H4 (cell line): ENCODE measurements at places on chromosomes 1 and 21.
A peak's percentile ranks its signal among the peaks of the same experiment; 100 is the strongest.

GRCh38 chr1:70043804-70044203 is 161.6 kb downstream of the LRRC40 start:
- peak; percentile 46 for DNase-seq

DNA sequence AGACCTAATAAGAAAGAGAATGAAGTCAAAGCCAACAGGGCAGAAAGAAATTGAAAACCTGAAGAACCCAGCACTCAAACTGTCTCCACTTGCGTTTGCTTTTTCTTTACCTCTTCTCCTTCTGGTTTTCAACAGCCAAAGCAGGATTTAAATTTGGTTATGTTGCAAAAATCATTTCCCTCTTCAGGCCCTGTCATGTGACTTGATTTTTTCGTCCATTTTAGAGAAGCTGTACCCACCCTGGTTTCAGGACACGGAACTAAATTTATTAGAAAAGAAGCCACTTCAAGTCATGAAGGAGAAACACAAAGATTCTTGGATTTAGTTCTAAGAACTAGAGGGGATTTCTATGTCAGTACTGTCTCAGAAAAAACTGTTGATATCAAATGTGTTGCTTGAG is 1.0 kb upstream of the SYNJ1 start:
- no peak for DNase-seq

GRCh38 chr1:34265396-34265795 is 88.7 kb downstream of the C1orf94 start:
- no peak for DNase-seq

DNA sequence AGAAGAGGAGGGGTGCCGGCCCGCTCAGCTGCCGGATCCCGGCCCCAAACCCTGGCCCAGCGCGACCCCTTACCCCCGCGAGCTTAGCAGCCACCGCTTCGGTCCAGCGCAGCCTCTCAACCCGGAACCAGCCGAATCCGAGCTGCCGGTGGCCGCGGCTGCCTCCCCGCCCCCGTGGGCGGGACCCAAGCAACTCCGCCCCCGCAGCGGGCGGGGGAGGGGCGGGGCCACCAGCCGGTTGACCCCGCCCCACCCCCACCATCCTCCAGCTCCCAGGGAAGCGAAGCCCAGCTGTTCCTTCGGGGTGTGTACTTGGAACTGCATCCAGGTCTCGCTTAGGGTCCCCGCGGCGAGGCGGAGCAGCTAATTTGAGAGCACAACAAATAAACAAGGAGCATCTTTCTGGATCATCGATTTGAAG is at the start of gene TRIM62:
TRIM62 (minus strand) TSS at position 123 of the 421 bp plus-strand sequence. CDS start 611 bp downstream, outside the sequence.
- peak; percentile 56 for DNase-seq

DNA sequence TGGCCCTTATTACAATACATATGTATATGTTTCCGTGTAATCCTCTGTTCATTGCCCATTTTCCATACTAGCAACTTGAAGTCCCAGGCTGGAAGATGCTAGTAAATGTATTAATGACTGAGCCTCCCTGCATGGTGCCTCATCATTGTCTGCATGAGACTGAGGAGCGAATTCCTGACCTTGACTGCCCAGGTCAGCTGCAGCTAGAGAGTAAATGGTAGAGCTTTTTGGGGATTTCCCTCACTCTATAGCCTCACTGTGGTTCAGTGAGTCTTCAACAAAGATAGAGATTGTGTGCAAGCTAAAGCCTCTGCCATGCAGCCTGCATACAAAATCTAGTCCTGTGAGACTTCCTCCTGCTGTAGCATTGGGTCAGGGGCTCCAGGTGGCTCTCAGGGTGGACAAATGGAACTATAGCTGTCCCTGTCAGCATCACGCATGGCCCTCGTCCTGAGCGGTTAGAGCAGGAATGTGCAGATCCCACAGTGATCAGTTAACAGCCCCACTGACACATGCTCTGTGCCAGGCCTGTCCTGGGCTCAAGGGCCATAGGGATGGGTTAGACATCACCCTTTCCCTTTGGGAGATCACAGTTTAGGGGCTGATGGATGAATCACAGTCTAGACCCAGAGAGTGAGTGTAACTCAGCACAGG is 741.7 kb downstream of the MATN1 start:
- DNase-seq, result no peak

- no peak for DNase-seq
Observed at GRCh38 chr1:7579016-7579415, 192.1 kb upstream of the VAMP3 start.

DNA sequence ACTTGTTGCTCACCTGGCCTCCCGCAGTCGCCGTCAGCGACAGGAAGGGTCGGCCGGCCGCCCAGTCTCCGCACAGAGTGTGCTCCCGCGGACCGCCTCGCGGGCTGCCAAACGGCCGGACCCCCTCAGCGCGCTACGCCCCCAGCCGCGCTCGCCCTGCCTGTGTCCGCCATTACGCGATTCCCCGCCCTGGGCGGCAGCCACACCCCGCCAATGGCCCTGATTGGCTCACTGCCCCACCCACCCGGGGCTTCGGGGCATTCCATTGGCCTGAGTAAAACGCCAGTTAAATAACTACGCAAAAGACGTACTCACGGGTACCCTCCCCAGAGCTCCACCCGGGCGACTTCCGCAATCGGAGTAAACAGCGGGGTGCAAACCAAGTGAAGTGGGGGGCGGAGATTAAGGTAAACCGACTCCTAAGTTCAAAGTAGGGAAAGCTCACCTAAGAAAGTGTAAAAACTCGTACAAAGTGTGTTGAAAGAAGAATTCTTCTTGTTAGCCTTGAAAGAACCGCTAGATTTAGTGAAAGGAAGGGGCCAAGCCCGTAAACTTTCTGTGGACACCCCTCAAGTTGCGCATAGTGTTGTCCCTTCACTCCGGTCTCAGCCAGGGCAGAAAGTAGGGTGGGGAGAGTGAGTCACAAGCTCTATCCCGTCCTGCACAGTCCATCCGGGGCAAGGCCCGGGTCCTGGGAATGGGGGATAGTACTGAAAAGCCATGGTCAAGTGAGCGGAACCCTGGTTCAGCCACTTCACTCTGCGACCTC is at the start of gene WASF2:
WASF2 (minus strand) TSS at position 195 of the 769 bp plus-strand sequence. CDS start 61,277 bp downstream, outside the sequence.
- DNase-seq, result peak; percentile 95

DNA sequence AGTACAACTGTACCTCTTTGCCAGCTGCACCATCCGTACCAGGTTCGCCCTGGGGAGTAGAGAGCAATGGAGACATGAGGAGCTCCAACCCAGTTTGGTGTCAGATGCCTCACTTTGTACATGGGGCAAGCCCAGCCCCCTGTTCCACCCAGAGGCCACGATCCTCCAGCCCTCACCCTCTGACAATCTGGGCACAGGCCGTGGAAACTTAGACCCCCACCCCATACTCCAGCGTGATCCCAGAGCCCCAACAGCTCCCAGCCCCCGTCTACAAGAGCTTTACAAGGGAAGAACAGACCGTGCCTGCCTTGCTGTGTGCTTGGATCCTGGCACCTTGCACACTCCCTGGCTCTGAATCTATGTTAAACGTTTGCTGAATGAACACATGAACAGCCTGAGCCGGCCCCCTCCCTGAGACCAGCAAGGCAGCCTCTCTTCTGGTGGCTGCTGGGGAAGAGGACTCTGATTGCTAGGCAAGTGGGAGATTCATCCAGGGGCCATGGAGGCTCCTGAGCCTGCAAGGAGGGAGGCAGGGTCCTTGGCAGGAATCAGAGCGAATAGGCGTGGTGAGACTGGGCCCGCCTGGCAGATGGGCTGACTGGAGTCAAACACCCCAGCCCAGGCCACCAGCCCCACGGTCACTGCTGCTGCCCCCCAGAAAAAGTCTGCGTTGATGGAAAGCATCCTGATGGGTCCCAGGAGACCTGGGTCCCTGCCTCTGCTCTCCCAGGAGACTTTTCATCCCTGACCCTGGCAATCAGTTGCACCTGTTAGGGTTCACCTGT is 12.5 kb upstream of the PEF1 start:
- DNase-seq, result no peak

- DNase-seq, result no peak
Observed at GRCh38 chr1:108826081-108826635, 30.7 kb downstream of the AKNAD1 start.

- DNase-seq, result no peak
Observed at GRCh38 chr1:12745126-12745991, 641 bp upstream of the CFAP107 start.

- no peak for DNase-seq
Observed at GRCh38 chr1:147214842-147215539, 10.1 kb downstream of the FMO5 start.

DNA sequence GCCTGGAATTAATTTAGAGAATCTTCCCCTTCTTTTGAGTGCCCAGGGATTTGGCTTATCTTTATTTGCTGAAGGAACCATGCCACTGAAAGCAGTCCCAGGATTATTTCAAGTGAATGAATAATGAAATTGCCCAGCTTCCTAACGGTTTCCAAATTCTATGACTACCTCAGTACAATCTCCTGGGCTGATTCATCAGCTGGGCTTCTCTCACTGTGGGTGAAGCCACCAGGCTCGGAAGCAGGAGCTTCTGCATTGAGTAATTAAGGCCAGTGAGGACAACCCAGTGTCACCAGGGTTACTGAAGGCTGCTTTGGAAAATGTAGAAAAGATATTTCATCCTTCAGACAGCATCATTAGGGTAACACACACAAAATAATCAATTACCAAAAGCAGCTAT is 169.8 kb downstream of the DAB1 start:
- DNase-seq, result no peak

DNA sequence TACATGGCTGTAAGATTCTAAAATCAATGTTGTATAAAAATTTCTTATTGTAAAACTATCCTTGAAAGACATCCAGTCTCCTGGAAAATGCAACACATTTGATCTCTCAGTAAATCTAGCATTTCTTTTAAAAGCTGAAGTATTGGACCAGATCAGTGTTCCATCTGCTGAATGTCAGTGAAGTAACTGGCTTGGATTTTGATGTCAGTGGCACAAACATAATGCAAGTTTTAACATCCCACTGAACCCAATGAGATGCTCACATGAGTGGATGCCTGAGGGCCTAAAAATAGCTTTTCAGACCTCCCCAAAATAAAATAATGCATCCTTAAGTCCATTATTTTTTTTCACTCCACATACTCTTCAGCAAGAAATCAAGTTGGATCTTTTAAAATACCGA is 1432.2 kb downstream of the MRPL39 start:
- no peak for DNase-seq

DNA sequence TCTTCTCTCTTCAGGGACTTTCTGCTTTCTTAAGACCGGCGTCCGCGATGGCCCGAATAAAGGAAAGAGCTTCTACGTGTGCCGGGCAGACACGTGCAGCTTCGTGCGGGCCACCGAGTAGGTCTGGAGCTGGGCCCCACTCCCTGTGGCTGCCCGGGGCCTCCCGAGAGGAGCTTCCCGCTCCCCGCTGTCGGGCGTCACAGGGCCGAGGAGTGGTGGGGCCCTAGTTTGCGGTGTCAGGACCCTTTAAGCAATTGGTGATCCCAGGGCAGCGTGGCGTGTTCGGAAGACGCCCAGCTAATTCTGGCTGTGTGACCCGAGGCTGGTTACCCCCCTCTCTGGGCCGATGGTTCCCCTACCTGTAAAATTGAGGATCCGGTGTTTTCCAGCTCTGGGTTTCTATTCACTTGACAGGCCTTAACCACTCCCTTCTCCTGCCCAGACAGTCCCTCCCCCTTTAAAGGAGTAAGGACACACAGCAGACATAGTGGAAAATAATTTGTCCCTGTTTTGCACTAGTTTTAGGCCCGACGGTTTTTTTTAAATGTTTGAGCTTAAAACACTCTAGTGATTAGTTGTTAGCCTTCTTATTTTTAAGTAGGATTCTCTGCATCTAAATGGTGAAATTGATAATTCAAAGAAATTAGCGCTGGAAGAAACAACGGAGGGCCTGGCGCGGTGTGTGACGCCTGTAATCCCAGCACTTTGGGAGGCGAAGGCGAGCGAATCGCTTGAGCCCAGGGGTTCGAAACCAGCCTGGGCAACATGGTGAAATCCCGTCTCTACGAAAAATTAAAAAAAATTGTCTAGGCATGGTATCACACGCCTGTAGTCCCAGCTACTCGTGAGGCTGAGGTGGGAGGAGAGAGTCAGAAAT is 553 bp downstream of the TTF2 start:
- peak; percentile 22 for DNase-seq

DNA sequence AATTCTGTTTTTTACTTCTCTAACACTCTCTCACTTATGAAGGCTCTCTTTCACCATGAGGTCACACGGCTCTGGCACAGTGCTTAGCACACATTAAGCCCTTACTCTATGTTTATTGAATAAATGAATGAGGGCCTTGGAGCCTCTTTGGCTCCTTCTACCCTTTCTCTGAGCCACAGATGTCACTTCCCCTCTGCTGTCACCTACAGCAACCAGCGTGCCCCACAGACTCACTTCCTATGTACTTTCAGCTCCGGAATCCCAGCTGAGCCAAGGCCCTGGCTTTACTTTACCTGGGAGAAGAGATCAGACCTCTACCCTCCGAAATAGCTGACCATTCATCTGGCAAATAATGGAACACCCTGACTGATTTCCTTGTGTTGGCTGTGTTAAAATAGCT is 53.7 kb upstream of the HMCN1 start:
- DNase-seq, result no peak

DNA sequence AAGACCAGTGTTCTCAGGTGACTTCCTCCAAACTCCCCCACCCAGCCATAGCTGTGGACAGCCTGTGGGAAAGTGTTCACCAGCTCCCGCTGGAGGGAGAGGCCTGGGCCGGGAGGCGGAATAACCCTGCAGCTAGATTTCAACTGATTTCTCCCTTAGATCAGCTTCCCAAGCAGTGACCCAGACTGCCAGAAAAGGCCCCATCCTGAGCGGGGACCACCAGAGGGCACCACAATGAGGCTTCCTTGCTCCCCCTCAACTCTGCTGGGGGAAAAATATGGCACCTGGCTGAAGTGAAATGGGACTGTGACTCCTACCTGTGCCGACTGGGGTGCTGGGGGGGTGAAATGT is 50.8 kb downstream of the RHBG start:
- no peak for DNase-seq

DNA sequence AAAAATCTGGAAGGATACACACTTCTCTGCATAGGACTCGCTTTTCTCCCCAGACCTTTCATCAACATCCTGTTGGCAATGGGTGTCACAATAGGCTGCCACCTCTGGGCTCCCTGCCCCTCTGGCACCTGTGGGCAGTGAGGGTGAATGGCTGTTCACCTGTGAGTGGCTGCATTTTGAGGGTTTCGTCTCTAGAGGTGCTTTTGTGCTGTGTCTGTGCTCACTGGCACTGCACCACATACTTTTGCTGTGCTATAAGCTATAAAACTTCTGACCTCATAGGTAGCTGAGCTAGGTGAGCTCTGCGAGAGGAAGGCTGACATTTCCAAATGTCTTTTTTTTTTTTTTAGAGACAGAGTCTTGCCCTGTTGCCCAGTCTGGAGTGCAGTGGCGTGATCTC is 35.9 kb downstream of the SLC30A1 start:
- no peak for DNase-seq

- no peak for DNase-seq
Observed at GRCh38 chr1:216700779-216701178, 22.4 kb downstream of the ESRRG start.
